Inflammatory macrophage treated with lipopolysaccharide for 4 hours (primary cell): ENCODE measurements at places on chromosomes 6 and 20.

- no peak for DNase-seq
Measured at GRCh38 chr6:166162599-166163342, 4.9 kb downstream of the TBXT start.

DNA sequence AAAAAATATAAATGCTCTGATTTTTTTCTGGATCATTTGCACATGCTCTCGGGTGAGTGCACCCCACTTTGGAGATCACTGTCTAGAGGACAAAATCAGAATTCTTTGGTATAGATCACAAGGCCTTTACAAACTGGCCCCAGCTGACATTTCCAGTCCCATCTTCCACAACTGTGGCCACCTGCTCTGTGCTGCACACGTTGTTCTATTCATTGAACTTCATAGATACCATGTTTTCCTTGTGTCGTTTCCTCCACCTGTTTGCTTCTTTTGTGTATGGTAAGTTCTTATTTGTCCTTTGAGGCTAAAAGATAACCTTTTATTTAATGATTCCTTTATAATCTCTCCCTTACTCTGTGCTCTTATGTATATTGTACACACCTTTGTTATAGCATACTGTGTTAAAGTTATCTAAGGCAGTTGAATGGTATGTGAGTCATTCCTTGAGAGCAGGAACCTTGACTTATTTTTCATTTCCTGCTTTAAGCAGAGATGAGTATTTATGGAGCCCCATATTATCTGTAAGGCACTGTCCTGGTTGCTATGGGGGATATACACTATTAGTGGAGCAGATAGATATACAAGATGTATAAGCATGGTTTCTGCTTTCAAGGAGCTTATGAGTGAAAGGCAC, 12.0 kb upstream of the SLC17A5 start:
- DNase-seq, result peak; percentile 4

GRCh38 chr6:129577691-129578090, 132.3 kb downstream of the ARHGAP18 start:
- DNase-seq, result no peak

DNA sequence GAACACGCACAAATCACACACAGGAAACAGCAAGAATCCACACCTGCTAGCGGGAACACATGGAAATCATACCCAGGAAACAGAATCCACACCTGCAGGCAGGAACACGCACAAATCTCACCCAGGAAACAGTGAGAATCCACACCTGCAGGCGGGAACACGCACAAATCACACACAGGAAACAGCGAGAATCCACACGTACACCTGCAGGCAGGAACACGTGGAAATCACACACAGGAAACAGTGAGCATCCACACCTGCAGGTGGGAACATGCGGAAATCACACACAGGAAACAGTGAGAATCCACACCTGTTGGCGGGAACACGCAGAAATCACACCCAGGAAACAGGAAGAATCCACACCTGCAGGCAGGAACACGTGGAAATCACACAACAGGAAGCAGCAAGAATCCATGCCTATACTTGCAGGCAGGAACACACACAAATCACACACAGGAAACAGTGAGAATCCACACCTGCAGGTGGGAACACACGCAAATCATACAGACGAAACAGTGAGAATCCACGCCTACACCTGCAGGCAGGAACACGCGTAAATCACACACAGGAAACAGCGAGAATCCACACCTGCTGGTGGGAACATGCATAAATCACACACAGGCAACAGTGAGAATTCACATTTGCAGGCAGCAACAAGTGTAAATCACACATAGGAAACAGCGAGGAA, 108.6 kb downstream of the DLL1 start:
- no peak for DNase-seq

- DNase-seq, result no peak
Measured at GRCh38 chr6:143063631-143064030, 2.9 kb downstream of the AIG1 start.

GRCh38 chr6:11681770-11682169, 96.8 kb downstream of the ADTRP start:
- no peak for DNase-seq

GRCh38 chr6:27019651-27020552, 227.6 kb upstream of the PRSS16 start:
- peak; percentile 43 for DNase-seq

DNA sequence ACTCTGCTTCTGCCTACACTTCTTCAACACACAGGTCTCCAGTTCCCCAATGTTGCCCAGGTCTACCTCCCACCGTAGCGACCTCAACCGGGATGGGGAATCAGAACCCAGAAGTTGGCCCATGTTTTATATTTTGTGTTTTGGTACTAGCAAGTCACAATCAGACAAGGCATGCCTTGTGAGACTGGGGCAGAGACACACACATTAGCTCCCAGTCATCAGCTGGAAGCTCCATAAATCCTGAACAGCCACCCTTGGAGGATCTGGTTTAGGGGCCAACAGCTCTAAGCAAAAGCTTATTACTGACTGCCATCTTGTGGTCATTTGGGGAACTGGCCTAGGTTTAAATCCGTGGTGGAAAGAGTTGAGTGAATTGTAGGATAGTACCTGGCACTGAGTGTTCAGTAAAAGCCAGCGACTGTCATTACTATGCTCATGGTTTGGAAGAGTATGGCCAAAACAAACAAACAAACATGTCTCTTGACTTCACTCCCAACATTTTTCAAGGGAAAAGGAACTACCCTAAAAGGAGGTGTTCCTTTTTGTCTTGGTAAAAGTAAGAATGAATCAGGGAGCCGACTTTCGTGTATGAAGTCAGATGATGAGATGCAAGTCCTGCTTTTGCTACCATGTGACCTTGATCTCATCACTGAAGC, 40.5 kb downstream of the PIM1 start:
- DNase-seq, result peak; percentile 79

DNA sequence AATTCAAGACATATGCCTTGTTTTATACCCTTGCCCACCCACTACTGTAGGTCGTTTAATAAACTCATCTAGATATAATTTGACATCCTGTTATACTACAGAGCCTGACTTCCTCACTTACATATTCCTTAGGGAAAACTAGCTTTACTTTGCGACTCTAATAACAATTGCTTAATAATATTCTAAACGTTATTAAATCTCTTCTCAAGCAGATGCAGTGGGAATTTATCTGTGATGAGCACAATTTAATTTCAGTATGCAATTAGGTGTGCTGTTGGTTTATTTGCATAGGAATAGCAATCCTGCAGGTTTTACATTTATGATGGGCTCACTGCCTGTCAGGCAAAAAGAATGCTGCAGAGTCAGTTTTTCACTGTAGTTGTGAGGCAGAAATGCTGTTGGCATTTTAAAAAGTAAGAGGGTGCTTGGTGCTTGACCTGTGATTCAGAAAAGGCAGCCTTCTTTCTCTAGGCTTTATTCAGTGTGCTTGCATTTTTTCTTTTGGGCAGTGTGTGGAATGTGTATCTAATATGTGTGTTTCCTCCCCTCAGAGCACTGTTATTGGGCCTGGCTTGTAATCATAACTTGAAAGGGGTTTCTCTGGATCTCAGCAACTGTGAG, 152.3 kb upstream of the SCGN start:
- no peak for DNase-seq

GRCh38 chr20:35721621-35722020, 20.4 kb downstream of the RBM39 start:
- DNase-seq, result no peak

GRCh38 chr20:10954908-10955580, 281.2 kb upstream of the JAG1 start:
- no peak for DNase-seq
